CD4-positive, alpha-beta T cell treated with Interleukin-1 beta for 1 hour (primary cell): ENCODE measurements at places on chromosomes 5 and 9.
A peak's percentile ranks its signal among the peaks of the same experiment; 100 is the strongest.

DNA sequence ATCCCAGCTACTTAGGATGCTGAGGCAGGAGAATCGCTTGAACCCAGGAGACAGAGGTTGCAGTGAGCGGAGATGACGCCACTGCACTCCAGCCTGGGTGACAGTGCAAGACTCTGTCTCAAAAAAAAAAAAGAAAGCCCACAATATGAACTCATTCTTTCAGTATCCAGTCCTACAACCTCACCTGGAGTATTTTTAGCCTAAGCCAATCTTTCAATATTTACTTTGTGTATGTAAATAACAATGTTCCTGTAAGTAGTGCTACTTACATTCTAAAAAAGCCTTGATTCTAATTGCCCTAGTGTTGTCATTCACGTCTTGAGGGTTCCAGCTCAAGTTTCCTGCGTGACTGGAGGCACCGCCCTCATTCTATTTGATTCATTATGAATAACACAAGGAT is 62.0 kb downstream of the BHMT start:
- no peak for DNase-seq

- DNase-seq = no peak
Measured at GRCh38 chr5:107388141-107388861, 282.4 kb downstream of the EFNA5 start.

GRCh38 chr5:177133096-177133852 is at the start of gene NSD1:
NSD1 (plus strand) TSS chr5:177133773; CDS start chr5:177135104, 1,331 bp downstream.
- peak; percentile 93 for DNase-seq

- DNase-seq = no peak
Measured at GRCh38 chr5:84445049-84445685, 60.5 kb upstream of the EDIL3 start.

- no peak for DNase-seq
Measured at GRCh38 chr9:116951588-116952435, 264.7 kb downstream of the TRIM32 start.

DNA sequence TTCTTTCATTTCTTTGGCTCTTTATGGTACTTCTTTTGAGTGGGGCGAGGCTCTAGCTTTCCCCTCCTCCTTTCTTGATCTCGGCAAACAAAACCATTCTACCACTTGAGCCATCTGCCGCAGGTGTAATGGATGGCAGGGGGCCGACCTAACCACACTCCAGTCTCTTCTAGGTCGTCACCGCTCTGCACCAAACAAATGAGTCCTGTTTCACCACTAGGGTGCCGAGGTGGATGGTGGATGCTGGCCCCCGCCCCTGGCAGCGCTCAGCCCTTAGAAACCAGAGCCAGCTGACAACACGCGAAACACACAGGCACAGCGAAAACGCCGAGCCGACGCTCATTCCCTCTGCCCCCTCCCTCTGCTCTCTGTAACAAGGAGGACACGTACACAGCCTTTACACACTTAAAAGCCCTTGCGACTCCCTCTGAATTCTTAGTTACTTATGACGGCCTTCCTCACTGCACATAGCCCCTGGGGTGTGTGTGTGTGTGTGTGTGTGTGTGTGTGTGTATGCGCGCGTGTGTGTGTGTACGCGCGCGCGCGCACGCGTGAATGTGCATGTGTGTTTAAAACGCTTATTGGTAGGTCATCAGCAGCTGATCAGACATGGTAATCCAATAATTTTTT is 199.4 kb downstream of the MEF2C start:
- DNase-seq = no peak

DNA sequence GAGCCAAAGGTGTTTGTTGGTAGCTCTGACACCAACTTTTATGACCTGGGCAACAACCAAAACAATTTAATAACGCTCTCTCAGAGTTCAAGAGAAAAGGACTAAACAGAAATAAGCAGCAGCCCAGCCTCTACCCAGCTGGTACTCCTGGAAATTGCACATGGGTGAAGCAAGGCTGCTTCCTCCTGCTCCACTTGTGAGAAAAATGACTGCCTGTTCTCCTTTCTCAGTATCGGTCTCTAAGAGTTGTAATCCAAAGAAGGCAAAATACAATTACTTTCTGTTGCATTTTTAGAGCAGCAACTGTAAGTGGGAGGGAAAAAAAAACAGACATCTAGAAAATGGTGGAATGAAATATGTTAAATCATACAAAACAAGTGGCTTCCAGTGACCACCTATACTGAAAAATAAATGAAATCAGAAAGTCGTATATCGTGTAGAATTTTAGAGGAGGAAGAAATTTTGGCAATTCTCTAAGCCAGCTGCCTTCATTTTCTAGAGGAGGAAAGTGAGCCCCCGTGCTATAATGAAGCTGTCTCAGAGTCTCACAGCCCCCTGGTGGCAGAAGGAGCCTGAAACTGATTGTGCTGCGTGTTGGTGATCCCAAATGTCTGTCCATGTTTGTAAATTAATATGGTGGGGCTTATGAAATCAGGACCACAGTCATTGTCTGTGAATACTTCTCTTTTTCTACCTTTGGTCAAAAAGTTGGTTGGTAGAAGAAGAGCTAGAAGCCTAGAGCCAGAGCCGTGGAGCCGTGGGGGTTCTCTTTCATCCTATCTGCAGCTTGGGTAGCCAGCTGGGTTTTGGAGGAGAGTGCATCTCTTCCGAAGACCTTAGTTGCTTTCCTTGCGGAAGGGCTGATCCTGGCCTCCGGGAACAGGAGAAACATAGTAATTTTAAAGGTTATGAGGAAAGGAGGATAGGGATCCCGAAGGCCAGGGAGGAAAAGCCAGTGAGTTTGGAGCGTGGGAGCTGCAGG is 139.9 kb downstream of the PIP5K1B start:
- DNase-seq = peak; percentile 10

- DNase-seq = no peak
Measured at GRCh38 chr9:78221425-78221824, 14.4 kb upstream of the CEP78 start.

DNA sequence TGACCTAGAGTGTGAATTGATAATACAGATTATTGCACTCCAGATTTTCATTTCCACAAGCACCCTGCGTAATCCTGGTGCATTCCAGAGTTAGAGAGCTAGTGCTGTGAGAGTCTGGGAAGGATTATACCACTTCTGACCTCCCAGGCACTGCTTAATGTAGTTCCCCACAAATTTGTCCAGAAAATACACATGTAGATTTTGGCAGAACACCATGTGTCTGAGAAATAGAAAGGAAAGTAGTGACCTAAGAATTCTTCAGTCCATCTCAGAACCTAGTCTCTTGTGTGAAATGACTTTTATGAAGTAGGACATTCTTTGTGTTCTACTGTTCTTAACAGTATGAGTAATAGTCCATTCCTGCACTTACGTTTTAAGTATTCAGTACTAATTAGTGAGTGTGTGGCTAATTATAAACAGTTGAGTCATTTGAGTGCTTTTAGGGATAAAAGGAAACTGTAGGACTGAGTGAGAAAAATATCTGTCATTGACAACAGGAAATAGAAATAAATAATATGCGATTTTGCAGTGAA is 27.8 kb upstream of the PTPDC1 start:
- DNase-seq = no peak

- no peak for DNase-seq
Measured at GRCh38 chr5:172790496-172790889, 19.5 kb upstream of the DUSP1 start.

DNA sequence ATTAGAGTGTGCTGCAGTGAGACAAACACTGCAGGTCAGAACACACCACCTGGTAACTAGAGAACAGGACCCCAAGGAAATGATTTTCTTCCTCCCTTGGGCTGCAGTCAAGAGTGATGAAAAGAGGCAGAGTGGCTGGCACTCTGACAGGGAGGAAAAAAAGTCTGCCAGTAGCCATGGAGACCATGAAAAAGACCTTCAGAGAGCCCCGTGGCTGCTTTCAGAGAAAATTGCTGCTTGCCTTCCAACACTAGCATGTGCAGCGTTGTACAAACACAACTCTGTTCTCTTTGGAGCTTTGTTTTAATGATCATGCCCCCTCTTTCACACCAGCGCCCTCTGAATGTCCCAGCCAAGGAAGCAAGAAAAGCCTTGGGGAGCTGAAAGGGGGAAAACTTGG is 68.8 kb downstream of the ANKRD55 start:
- no peak for DNase-seq

DNA sequence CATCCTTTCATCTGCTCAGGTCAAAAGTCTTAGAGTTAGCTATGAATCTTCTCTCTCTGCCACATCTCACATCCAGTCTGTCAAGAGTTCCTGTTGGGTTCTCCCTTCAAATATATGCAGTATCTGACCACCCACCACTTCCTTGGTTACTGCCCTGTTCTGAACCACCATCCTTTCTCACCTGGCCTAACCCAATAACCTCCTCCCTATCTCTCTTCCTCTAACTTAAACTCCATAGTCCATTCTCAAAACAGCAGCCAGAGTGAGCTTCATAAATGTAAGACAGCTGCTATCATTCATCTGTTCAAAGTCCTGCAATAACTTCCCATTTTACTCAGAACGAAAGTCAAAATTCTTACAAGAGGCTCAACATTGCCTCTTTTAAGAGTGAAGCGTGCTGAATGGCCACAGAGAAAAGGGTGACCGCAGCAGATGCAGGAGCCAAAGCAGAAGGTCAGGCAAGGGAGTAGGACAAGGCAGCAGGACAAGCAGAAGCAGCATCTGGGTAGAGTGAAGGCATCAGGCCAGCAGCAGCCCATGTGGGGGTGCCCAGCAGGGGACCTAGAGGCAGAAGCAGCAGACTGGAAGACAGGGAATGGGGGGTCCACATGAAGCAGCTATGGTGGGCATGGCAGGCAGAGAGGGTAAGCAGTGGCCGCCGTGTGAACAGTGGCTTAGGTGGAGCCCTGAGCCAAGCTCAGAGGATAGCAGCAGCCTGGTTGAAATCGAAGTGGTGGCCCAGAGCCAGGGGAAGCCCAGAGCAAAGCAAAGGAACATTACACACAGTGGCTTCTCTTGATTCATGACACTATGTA is 39.3 kb upstream of the CDC42SE2 start:
- peak; percentile 20 for DNase-seq

GRCh38 chr5:79954620-79955019 is 36.4 kb downstream of the MTX3 start:
- no peak for DNase-seq

DNA sequence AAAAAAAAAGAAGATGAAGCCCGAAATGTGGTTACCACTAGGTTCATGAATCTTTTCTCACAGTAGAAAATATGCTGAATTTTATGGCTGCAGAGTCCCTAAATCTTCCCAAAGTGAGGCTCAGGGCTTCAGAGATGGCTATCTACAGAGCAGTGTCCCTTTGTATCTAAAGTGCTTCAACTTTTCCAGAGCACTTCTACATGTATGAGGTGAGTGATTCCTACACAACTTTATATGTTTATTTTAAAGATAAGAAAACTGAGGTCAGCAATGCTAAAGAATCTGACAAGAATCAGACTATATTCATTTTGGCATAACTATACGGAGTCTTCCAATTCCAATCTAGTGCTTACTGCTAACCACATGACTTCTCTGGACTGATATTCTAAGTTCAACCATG is 53.2 kb downstream of the MRPS27 start:
- DNase-seq = no peak

DNA sequence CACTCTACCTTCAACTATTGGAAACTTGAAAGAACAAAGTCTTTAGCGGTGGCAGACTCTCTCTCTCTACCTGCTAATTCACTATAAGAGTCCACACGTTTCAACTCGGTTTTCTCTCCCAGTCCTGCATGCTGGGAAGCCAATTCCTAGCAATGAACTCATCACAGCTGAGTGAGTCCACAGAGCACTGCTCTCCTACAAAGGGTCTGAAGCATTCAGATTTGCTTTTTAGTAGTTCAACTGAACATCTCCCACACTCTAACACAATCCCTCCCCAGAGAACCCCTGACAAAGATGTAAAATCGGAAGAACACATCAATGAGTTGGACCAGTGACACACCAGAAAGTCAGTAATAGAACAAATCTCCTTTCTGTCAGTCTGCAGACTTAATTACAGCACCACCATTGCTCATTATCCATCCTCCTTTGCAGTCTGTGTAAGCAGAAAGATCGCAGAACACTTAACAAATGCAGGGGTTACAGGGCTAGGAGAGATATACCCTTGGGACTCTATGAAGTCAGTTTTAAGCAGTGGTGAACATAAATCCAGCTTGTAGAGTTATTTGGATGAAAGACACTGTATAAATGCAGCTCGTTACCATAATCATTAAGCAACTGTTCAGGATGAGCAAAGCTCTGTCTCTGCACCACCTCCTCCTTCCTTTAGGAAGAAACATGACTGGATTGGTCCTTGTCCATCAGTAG is 353.4 kb upstream of the GRIA1 start:
- no peak for DNase-seq

DNA sequence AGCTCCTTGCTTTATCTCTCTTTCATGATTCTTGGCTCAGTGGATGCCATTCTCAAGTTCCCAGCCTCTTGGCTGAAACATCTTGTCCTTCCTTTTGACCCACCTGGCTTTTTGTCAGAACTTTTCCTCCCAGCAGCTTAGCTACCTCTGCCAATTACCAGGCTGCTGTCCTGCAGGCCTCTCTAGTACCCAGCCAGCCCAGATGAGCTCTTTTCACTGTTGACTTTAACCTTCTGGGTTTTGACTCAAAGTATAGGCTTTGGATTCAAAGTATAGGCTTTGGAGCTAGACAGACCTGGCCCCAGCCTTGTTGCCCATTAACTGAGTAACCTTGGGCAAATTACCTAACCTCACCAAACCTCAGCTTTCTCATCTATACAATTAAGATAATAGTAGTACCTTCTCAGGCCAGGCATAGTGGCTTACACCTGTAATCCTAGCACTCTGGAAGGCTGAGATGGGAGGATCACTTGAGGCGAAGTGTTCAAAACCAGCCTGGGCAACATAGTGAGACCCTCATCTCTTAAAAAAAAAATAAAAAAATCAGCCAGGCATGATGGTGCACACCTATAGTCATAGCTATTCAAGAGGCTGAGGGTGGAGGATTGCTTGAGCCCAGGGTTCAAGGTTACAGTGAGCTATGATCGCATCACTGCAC is 6.6 kb upstream of the TMEFF1 start:
- DNase-seq = no peak

DNA sequence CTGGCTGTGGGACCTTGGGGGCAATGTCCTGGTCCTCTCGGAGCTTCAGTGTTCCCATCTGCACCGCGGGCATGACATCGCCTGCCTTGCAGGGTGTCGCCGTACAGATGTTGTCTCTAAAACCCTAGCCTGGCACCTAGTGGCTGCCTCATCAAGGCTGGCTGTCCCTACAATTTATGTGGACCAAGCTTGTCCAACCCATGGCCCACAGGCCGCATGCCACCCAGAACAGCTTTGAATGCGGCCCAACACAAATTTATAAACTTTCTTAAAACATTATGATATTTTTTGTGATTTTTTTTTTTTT is 18.3 kb upstream of the ASS1 start:
- DNase-seq = no peak

- no peak for DNase-seq
Measured at GRCh38 chr5:137706841-137707240, 29.0 kb downstream of the KLHL3 start.

- no peak for DNase-seq
Measured at GRCh38 chr5:17252543-17252942, 35.1 kb downstream of the BASP1 start.

GRCh38 chr5:43425983-43426382 is 13.8 kb upstream of the CCL28 start:
- no peak for DNase-seq

DNA sequence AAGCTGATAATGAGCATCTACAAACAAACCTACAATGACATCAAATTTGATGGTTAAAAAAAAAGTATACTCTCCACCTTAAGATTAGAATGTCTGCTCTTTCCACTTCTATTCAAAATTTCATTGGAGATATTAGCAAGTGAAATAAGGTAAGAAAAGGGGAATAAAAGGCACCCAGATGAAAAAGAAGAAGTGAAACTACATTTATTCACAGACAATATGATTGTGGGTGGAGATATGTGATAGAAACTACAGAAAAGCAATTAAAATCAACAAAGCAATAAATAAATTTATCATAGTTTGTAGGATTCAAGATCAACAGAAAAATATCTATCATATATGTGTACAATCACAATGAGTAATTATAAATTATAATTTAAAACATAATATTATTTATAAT is 395.1 kb upstream of the CCNH start:
- no peak for DNase-seq
